Right atrium auricular region (tissue), 2 donors: ENCODE measurements at places on chromosomes 7 and 10. TPM values are rescaled to one million over a fixed set of nuclear protein-coding genes. Genes with fewer than 3 reads are reported as not detected.

The SEMA4G gene
- total RNA-seq, result 3.4 TPM

The CADPS2 gene
- 11.8 TPM for total RNA-seq

The SPACDR gene
- not detected for total RNA-seq

The ASCC1 gene
- total RNA-seq, result 27.2 TPM

The TBX20 gene
- total RNA-seq, result 140 TPM

GRCh38 chr10:114767101-114767985 lies 54.2 kb upstream of the FHIP2A start:
- DNase-seq, result no peak

- no peak for DNase-seq
Measured at GRCh38 chr7:134548877-134549276, at the start of gene AKR1B15. AKR1B15 (plus strand) TSS chr7:134549110; CDS start chr7:134564620, 15,510 bp downstream.

GRCh38 chr10:70779511-70780369 lies 5.4 kb downstream of the TBATA start:
- DNase-seq, result peak; percentile 55

DNA sequence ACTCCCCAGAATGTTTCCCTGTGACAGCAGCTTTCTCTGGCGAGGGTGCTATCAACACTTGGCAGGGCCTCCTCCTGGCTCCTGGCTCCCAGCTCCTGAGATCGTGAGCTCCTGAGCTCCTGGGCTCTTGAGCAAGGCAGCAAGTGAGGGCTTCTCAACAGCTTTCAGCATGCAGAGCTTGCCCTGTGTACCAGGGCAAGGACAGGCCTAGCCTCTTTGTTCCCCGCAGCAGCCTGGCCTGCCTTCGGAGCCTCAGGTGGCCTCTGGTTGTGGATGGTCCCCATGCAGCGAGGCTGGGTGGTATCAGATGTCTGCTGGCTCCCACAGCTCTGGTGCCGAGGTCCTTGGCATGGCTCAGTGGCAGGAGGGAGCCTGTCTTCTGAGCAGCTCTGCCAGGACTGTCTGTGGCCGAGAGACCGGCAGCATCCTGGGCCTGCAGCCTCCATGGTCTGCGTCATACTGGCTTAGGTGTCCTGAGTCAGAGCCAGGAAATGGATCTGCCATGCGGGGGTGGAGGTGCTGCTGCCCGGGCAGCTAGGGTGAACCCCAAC lies 44.2 kb downstream of the ZMIZ1 start:
- peak; percentile 67 for DNase-seq

DNA sequence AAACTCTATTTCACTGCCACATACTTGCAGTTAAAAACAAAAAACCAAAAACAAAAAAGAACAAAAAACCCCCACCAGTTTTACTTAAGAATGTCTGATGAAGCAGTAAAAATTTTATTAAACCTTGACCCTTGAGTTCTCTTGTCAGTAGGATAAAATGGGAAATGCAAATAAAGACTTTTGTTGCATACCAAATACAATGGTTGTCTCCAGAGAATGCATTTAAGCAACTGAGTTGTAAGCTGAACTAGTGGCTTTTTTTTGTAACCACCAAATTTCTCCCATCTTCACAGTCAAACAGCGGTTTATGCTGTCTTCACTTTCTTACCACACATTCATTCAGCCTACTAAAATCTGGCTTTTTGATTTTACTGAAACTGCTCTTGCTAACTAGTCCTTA lies 3.1 kb downstream of the SYPL1 start:
- DNase-seq, result no peak

- no peak for DNase-seq
Measured at GRCh38 chr7:17109020-17109419, 189.4 kb upstream of the AHR start.

DNA sequence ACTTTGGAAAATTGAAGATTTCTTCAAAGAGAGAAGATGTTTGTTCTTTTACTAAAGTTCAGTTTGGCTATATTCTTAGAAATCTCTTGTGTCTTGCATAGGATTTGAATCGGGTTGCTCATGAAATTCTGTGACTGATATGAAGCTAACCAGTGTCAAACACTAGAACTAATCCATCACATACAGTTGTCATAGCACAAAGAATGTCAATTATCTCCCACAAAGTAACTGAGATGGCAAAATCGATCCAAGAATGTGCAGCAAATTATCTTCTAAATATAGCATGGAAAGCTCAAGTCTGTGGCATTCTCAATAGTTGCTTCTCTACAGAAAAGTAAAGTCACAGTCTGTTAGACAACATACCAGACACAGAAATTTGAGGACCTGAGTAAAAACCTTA lies 768.1 kb upstream of the LRRN3 start:
- no peak for DNase-seq

- no peak for DNase-seq
Measured at GRCh38 chr7:117065571-117066150, 112.4 kb downstream of the ST7 start.

GRCh38 chr10:71580415-71580814 lies 139.2 kb downstream of the C10orf105 start:
- DNase-seq, result no peak

GRCh38 chr10:36202881-36203280 lies 560.8 kb upstream of the FZD8 start:
- no peak for DNase-seq

DNA sequence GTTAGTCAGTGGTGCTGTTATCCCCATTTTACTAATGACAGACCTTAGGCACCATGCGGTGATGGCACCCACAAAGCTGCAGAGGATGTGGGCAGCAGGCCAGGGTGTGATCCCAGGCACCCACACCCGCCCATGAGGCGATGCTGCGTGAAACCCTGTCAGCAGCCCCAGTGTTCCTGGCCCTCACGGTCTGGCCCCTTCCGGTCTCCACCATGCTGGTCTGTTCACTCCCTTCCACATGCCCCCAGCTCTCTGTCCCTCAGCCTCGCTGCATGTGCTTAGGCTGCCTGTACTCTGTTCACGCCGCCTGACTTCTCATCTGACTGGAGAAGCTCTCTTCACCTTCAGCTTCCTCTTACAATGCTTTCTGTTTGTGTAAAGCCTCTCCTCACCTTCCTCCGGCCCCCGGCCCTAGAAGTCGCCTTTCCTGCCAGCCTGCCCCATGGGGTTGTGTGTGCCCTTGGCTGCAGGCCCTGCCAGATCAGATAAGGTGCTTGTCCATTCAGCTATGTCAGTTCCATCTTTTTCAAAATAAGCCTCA lies 17.6 kb upstream of the ORAI2 start:
- no peak for DNase-seq

DNA sequence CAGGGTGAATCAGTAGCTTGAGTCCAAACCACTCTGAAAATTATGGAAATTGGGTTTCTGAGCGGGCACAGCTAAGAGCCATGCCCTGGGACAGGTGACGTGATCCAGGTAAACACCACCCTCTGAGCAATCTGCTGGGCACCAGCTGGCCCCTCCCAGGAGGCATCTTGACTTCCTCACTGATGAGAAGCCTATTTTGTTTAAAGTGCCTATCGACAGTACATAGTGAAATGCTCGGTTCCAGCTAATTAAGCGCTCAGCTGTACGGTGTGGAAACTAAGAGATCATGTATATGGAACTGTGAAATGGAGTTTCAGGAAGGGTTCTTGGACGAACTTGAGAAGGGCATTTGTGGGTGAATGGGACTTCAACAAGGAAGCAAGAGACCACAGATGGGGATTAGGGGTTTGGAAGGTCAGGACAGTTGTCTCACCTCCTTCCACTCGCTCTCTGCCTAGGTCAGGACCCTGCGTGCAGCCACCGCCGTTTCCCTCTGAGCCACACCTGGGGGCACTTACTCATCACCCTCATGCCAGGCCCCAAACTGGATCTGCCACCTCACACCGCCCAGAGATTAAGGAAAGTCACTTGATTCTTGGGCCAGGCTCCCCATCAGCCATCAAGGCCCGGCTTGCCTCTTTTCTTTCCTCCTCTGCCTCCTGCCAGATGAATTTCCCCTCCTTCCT lies 3.2 kb downstream of the ITPRIP start:
- peak; percentile 57 for DNase-seq

DNA sequence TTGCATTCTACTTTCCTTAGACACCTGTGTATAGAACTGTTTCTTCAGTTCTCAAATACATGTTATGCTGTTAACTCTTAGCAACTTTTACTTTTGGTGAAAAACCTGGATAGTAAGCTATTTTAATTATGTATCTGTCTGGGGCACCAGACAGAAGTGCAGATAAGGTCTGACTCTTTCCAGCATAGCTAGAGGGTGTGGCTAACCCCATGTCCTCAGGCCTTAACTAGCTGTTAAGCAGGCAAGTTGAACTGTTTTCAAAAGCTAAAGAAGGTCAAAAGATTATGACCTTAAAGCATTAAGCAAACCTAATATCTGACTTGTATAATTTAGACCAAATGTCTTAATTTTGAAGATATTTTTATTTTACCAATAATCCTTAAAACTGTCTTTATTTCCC lies 45.1 kb upstream of the INHBA start:
- no peak for DNase-seq

- DNase-seq, result no peak
Measured at GRCh38 chr7:35263396-35263795, 9.5 kb upstream of the TBX20 start.

DNA sequence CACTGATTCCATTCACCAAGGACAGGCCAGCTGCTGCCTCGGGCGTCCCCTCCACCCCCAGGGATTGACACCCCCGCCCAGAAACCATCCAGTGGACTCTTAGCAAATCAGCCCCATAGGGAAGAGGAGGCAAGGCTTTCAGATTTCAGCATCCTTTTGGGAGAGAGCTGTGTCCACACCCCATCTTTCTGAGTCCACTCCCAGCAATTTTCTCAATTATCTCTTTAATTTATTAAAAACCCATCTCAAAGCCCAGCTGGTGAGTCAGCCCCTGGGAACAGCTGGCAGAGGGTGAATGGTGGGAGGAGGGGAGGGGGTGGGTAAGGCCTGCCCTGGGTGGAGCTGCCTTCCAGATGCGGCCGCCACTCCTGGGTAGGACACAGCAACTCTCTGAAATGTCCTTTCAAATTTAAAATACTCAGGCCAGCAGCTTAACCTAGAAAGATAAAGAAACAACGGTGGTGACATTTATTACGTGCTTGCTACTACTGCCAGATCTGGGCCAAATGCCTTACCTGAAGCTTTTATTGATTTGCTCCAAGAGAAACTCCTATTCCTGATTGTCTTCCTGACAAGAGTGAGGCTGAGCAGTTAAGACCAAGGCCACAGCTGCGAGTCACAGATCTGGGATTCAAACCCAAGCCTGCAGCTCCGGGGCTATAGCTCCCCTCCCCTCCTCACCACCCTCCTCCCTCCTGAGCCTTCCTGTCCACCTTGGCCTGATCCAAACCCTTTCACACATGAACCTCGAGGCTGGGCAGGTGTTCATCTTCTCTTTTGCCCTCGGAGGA lies 120.4 kb downstream of the RGS10 start:
- DNase-seq, result no peak
